ENCODE measurements at places on chromosomes 16 and 17. TPM values are rescaled to one million over a fixed set of nuclear protein-coding genes. Genes with fewer than 3 reads are reported as not detected.

The CMTM2 gene
- not detected for total RNA-seq

The EVPL gene
- 2.7 TPM for total RNA-seq

DNA sequence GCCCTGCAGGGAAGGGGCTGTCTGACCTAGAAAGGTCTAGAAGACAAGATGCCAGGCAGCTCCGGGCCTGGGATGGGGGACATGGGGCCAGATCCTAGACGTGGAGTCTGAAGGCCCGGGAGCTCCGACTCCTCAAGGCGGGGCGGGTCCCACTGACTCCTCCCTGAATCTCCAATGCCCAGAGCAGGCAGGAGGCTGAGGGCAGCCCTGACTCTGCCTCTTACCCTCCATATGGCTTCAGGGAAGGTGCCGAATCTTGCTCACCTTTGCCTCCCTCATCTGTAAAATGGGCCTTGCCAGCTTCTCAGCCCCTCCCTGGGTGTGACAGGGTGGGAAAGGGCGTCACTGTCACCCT, 14.8 kb downstream of the VASN start:
- H3K27ac ChIP-seq = peak overlapping the region; percentile 86
- DNase-seq = no peak
- H3K4me1 ChIP-seq = peaks cover 47% of the 10 kb centered on the region
- H3K4me3 ChIP-seq = no peak overlapping the region
- no peaks in the 10 kb centered on the region for H3K36me3 ChIP-seq

- DNase-seq = no peak
- no peak overlapping the region for H3K4me3 ChIP-seq
- H3K27ac ChIP-seq = no peak overlapping the region
- no peaks in the 10 kb centered on the region for H3K36me3 ChIP-seq
Measured at GRCh38 chr17:8900207-8900606, 32.7 kb upstream of the PIK3R6 start.

DNA sequence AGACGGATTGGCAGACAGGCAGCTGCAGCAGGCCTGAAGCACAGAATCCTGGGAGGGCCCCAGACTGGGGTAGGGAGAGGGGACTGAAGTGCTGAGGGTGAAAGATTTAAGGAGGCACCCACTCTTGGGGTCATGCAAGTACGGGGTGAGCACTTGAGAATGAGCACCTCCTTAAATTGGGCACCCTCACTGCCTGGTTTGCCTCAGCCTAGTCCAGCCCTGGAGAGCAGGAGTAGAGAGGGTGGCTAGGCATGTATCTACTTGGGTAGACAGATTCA, 154.1 kb upstream of the CDC42EP4 start:
- no peaks in the 10 kb centered on the region for H3K36me3 ChIP-seq
- DNase-seq = no peak
- no peak overlapping the region for H3K4me3 ChIP-seq
- no peaks in the 10 kb centered on the region for H3K27me3 ChIP-seq
- H3K4me1 ChIP-seq = no peaks in the 10 kb centered on the region
- H3K27ac ChIP-seq = no peak overlapping the region

DNA sequence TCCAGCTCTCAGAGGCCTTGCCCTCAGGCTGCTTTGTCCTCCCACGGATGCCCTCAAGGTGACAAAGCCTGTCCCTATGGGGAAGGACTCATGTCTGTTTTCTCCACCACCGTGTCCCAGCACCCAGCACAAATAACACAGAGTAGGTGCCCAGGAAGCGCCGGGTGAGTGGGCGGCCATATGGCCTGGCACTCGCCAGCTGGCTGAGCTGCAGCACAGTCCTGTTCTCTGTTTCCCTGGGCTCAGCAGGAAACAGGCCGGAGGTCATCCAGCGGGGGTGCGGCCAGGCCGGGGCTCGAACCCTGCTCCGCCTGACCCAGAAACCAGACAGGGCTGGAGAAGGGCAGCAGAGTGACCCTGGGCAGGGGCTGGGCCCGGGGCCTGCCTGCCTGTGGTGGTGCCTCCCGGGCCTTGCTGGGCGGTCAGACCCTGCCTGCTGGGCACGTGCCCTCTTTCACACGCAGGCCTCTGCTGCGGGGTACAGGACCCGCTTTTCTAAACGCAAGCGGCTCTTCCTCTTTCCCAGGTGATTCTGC, 139.0 kb upstream of the CIBAR2 start:
- H3K27me3 ChIP-seq = no peaks in the 10 kb centered on the region
- no peak for DNase-seq
- no peak overlapping the region for H3K4me3 ChIP-seq
- H3K27ac ChIP-seq = no peak overlapping the region

DNA sequence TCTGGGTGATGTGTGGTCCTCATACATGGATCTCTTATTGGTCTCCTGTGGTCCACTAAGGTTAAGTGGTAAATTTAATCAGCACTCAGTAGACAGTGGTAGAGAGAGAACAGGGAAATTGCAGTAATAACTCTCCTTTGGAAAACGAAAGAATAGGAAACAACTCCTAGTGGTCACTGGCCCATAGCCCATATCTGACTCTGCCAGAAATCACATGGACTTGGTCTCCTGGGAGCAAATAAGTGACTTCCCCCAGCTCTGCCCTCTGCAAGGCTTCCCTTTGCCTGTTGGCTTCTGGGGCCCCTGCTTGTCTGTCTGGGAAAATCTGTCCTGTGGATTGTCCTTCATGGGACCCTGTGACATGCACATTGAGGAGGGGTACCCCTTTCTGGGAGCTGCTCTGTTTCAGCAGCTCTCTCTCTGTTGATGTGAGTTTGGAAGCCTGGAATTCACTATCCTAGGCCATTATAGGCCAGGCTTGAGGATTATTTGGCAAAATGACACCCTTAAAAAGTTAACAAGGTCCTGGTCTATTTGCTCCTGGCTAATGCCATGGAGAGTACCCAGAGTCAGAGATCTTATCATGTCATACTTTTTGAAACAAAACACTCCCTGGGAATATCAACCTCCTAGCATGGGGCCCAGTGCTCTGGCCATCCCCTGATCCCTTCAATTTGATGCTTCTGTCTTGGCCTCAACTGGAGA, 58.0 kb upstream of the HNF1B start:
- no peaks in the 10 kb centered on the region for H3K27me3 ChIP-seq
- no peaks in the 10 kb centered on the region for H3K4me1 ChIP-seq
- H3K36me3 ChIP-seq = no peaks in the 10 kb centered on the region
- no peak overlapping the region for H3K4me3 ChIP-seq
- no peak overlapping the region for H3K27ac ChIP-seq

DNA sequence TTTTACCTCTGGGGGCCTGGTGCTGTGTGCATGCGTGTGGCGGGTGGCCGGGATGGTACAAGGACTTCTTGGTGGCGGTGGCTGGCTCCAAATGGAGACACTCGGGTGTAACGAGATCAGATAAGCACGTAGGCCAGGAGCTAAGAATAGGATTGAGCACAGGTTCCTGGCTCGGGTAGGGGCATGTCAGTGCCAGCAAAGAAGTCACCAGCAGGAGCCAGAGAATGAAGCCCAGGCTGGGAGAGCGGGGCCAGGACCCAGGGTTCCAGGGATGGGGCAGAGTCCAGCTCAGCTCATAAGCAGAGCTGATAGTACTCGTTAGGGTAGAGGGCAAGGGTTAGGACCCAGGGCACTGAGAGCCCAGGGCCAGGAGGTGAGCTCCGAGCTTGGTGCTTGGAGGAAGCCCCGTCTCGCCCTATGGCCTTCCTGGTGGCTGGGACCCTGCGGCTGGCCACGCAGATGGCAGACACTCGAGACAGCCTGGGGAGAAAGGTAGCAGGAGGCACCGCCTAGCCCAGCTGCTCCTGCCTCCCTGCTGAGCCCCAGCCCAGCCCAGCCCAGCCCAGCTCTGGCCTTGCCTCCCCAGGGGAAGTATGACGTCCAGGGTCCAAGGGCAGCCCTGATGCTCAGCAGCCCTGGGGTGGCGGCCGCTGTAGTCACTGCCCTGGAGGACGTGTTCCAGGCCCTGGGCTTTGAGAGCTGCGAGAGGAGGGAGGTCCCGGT, 8.9 kb downstream of the ZNF213 start:
- no peaks in the 10 kb centered on the region for H3K27me3 ChIP-seq
- no peaks in the 10 kb centered on the region for H3K4me1 ChIP-seq
- no peaks in the 10 kb centered on the region for H3K36me3 ChIP-seq
- H3K27ac ChIP-seq = no peak overlapping the region

DNA sequence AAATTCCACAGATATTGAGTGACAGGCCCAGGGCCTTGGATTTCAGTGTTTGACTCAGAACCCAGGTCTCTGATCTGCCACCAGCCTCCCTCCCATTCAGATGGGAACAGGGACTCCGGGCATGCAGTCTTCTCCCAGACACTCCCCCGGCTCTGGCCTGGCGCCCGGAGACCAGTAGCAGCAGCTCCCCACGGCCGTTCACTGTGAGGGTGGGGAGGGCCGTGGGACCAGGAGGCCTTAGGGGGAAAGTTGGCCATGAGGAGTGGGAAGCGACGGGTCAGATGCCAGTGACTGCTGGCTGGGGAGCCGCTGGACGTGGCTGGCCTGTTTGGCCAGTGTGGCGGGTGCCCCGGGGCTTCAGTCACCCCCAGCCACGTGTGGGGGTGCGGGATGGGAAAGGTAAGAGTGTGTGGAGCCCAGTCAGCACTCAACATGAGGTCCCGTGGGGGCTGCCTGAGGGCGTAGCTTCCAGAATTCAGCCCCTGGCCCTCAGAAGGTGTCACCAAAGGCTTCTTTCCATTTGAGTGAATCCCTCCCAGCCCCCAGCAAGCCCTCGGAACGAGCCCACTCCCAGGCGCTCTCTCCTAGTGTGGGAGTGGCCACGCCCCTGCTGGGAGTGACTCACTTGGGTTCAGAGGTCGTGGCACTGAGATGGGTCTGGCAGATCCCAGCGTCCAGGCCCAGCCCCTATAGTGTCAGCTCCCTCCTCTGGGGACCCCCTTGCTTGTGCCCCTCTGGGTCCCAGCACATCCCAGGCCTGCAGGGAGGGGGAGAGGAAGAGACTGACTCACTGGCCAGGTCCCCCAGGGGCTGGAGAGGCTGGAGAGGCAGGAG, 309.4 kb downstream of the SEC14L1 start:
- peak overlapping the region; percentile 100 for H3K27ac ChIP-seq
- no peaks in the 10 kb centered on the region for H3K27me3 ChIP-seq
- H3K4me3 ChIP-seq = peak overlapping the region; percentile 76
- DNase-seq = peak; percentile 88
- H3K36me3 ChIP-seq = no peaks in the 10 kb centered on the region

DNA sequence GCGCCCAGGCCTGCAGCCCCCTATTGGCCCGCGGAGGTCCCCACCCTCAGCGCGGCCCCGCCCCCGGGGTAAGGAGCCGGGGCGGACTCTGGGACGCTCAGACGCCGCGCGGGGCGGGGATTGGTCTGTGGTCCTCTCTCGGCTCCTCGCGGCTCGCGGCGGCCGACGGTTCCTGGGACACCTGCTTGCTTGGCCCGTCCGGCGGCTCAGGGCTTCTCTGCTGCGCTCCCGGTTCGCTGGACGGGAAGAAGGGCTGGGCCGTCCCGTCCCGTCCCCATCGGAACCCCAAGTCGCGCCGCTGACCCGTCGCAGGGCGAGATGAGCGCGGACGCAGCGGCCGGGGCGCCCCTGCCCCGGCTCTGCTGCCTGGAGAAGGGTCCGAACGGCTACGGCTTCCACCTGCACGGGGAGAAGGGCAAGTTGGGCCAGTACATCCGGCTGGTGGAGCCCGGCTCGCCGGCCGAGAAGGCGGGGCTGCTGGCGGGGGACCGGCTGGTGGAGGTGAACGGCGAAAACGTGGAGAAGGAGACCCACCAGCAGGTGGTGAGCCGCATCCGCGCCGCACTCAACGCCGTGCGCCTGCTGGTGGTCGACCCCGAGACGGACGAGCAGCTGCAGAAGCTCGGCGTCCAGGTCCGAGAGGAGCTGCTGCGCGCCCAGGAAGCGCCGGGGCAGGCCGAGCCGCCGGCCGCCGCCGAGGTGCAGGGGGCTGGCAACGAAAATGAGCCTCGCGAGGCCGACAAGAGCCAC, at the start of gene NHERF1:
TSS of gene NHERF1 (plus strand) at position 100 of the 750 bp plus-strand sequence. CDS start at position 319, 219 bp downstream.
- H3K4me1 ChIP-seq = peaks cover 59% of the 10 kb centered on the region
- no peaks in the 10 kb centered on the region for H3K27me3 ChIP-seq
- peak within 1 kb of the TSS; percentile 98 for H3K4me3 ChIP-seq
- peak; percentile 98 for DNase-seq
- peak within 1 kb of the TSS; percentile 96 for H3K27ac ChIP-seq
- no peaks in the 10 kb centered on the region for H3K36me3 ChIP-seq

DNA sequence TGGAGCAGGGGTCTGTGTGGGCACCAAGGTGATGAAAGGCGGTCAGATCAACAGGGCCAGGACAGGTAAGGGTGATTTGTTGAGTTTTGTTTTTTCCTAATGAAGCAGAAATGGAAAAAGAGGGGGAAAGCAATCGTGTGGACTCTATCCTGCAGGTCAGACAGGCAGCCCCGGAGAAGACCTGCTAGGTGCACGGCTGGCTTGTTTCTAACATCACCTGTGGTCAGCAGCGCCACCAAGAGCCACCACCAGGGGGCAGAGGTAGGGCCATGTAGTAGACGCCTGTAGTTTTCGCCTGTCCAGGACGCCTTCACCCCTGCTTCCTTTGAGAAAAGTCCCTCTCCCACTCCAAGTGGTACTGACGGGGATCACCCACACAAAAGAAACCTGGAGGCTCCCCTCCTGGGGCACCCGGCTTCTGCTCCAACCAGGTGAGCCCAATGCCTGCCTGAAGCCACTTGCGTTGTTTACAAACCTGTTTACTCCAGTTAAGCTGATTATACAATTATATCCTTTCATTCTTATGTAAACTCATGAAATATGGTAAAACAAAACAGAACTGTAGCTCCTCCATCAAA, 54.2 kb upstream of the SEC14L1 start:
- H3K27ac ChIP-seq = no peak overlapping the region
- H3K4me3 ChIP-seq = no peak overlapping the region
- no peaks in the 10 kb centered on the region for H3K4me1 ChIP-seq
- peak; percentile 90 for DNase-seq

DNA sequence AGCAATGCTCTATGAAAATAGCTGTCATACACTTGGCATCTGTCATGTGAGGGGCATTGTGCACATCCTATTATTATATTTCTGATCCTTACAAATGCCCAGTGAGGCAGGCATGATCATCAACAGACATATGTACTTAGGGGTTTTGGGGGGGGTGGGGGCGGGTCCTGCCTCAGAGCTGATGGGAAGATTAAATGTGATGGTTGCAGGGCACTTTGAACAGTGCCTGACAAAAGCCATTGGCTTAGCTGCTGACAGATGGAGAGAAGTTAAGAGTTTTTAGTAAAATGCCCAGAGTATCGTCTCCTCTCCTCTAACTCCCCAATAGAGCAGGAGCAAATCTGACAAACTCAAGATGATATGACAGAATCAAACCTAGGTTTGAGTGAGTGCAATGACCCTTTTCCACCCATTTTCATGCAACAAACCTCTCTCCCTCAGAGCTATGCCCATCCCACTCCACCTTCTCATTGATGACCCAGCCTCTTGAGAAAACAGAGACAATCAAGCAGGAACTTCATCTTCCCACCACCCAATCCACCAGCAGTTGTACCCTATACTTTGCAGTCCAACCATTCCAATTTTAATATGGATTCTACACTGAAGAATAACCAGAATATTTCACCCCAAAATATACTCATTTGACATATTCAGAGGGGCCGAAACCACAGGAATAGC, 4.8 kb downstream of the KLHL11 start:
- H3K27ac ChIP-seq = no peak overlapping the region
- no peaks in the 10 kb centered on the region for H3K36me3 ChIP-seq

GRCh38 chr16:31206776-31207175, 4.2 kb upstream of the PYCARD start:
- peaks cover 20% of the 10 kb centered on the region for H3K27me3 ChIP-seq
- H3K4me3 ChIP-seq = no peak overlapping the region
- H3K4me1 ChIP-seq = peaks cover 2% of the 10 kb centered on the region

All from hepatocyte (in vitro differentiated cells).